ENCODE measurements at places on chromosomes 5 and 9.

DNA sequence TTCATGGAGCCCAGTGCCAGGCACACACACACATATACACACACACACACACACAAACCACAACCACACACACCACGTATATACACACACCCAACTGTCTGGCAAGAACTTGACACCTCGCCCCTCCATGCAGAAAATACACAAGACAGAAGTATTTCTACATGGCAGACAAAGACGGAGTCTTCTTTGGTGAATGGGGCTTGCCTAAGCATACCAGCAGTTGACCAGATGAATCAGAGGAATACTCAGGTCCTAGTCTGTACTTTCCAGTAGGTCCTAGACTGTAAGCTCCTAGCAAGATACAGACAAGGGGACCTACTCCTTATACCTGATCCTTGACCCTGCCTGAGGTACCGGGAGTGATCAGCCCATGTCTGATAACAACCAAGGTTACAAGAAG, 60.1 kb downstream of the SIL1 start:
- DNase-seq, result no peak

DNA sequence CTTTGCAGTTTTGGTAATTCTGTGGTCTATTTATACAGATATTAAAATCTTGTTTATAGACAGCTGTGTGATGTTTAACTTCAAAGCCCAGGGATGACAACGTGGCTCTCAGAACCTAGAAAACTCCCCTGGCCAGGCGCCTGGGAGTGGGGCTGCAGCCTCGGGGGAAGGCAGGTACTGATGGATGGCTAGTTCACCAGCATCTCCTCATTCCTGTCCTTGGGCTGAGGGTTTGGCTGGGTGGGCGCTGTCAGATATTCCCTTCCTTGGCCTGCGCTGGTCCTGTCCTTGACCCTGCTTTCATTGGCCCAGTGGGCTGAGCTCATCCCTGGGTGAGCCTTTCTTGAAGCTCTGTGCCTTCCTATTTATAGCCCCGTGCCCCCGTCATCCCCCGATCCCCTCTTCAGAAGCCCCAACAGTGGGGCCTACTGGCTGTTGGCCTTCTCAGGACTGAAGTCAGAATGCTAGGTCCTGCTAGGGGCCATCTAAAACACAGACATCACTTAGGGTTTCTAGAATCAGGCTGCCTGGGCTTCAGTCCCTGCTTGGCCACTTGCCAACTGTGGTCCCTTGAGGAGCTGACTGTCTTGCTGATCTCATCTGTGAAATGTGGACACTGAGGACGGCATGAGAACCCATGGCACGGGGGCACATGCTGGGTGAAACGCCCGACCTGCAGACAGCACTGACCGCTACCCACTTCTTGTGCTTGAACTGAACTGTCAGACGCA, 20.9 kb downstream of the SH3GLB2 start:
- no peak for DNase-seq

- DNase-seq, result no peak
Observed at GRCh38 chr5:127216143-127216542, 74.5 kb upstream of the MEGF10 start.

- DNase-seq, result no peak
Observed at GRCh38 chr9:79266986-79267385, 304.8 kb upstream of the TLE4 start.

DNA sequence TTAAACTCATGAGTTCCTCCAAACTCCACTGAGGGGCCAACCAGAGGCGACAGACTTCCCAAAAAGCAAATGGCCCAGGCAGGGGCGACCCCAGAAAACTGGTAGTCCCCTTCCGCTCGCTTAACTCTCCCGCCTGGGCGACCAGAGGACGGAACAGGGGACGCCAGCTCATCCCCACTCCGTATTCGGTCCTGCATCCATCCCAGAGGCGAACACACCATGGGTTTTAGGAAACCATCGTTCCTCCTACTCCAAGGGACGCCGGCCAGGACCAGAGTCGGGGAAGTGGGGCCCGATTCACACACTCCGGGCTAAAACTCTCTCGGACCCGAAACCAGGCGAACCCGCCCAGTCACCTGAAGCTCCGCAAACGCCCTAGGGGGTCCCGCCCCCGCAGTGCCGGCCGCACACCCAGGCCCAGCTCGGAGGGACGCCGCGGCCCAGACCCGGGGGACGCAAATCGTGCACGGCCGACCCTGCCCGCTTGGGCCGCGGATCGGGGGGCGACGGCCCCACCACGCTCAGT, 478 bp downstream of the TEX10 start:
- DNase-seq, result peak; percentile 65

DNA sequence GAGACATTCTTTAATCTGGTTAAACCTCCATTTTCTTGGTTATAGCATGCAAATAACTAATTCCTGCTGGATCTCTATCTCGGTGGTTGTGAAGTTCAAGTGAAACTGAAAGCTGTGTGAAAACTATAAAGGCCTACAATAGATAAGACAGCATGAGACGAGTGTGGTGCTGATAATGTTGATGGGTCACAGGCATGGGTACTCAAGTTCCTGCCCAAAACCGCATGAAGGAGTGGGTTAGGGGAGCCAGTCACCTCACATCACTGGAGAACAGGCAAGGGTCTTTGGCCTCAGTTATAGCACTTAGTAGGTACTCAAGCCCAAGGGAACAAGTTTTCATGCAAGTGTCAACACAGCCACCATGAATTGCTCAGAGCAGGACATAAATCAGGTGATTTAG, 16.7 kb downstream of the HMHB1 start:
- no peak for DNase-seq

- no peak for DNase-seq
Observed at GRCh38 chr9:36492865-36493264, 79.8 kb upstream of the MELK start.

GRCh38 chr5:759111-759751, 25.3 kb downstream of the ZDHHC11B start:
- DNase-seq, result peak; percentile 91

- no peak for DNase-seq
Observed at GRCh38 chr5:176379881-176380280, 8.5 kb downstream of the NOP16 start.

- DNase-seq, result peak; percentile 91
Observed at GRCh38 chr5:14142827-14143545, at the start of gene TRIO. TRIO (plus strand) TSS chr5:14143342; CDS start chr5:14143726, 384 bp downstream.

GRCh38 chr5:68382640-68383039, 167.1 kb downstream of the PIK3R1 start:
- DNase-seq, result no peak

DNA sequence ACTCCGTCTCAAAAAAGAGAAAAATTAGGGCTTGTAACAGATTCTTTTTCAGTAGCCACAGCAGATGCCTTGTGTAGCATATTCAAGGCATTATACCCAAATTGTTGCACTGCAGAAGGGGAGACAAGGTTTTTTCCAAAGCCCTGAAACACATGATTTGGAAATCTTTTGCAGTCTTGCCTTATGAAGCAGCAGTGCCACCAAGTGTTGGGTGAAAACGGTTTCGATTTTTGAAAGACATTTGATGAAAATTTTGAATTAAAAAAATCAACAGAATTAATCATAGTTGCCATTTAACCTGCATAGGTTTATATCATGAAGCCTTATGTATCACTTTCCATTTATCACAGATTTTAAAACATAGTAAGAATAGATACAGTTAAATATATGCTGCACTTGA, 479.5 kb downstream of the TAF11L14 start:
- DNase-seq, result no peak

DNA sequence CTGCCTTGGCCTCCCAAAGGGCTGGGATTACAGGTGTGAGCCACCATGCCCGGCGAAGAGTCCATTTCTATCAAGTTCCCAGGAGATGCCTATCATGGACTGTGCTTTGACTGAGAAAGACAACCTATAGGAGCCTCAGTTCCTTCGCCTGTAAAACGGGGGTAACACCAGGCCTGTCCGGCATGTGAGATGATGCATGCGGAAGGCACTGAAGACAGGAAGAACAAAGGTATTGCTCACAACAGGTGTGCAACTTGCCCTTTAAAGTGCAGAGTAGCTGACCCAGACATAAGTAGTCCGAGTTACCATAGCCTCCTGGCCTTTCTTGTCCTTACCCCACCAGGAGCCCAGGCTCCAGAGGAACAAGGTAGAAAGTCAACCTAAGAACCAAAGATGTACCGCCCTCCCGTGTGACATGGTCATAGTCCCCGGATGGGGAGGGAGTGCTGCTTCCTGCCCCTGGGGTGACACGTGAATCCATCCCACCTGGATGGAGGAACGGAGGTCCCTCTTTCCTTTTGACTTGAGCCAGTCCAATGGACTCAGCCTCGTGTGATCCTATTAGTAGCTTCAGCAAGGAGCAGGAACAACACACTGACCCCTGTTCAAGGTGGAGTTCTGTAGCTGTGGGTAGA, 60.3 kb downstream of the HSPA4 start:
- DNase-seq, result no peak

- no peak for DNase-seq
Observed at GRCh38 chr9:71490810-71491209, 277.5 kb downstream of the CEMIP2 start.

DNA sequence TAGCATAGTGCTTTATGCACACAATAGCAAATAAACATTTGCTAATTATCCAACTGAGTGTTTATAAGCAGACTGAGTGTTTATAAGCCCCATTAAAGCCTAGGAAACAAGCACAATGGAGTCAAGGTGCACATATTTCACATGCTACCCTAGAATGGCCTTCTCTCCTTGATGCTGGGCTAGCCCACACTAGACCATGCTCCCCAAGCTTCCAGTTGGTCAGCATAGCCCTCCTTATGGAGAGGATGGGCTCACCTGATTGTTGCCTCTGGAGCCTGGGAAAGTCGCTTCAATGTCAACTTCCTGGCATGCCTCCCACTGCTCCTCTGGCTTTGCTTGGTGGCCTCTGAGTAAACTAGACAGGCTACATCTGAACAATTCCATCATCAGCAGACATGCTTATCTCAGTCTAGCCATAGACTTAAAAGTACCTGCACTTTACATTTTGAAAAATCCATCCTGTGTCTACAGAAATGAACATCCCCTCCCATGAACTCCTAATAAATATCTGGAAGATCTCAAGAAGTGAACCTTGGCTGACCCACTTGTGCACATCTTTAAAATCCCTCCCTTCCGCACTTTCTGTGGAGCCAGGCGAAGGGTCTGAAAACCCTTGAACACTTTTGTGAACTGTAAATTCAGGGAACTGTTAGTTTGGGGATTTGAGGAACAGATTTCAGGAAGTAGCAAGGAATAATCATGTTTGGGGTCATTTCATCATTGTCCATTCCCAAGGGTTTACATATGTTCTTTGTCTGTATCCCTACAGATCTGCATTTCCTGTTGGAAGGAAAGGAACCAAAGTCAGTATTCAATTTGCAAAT, 486.6 kb downstream of the ARHGEF28 start:
- DNase-seq, result no peak

GRCh38 chr5:70440-70839, 21.5 kb upstream of the PLEKHG4B start:
- DNase-seq, result no peak

GRCh38 chr5:74673011-74673790, 11.8 kb upstream of the HEXB start:
- no peak for DNase-seq

GRCh38 chr5:131064669-131065371, 100.2 kb downstream of the HINT1 start:
- no peak for DNase-seq

- DNase-seq, result no peak
Observed at GRCh38 chr5:50325237-50325832, 115.8 kb downstream of the EMB start.

GRCh38 chr5:178361657-178362445, 129.2 kb upstream of the PHYKPL start:
- DNase-seq, result no peak

GRCh38 chr5:54443270-54443669, 12.2 kb upstream of the HSPB3 start:
- DNase-seq, result no peak

DNA sequence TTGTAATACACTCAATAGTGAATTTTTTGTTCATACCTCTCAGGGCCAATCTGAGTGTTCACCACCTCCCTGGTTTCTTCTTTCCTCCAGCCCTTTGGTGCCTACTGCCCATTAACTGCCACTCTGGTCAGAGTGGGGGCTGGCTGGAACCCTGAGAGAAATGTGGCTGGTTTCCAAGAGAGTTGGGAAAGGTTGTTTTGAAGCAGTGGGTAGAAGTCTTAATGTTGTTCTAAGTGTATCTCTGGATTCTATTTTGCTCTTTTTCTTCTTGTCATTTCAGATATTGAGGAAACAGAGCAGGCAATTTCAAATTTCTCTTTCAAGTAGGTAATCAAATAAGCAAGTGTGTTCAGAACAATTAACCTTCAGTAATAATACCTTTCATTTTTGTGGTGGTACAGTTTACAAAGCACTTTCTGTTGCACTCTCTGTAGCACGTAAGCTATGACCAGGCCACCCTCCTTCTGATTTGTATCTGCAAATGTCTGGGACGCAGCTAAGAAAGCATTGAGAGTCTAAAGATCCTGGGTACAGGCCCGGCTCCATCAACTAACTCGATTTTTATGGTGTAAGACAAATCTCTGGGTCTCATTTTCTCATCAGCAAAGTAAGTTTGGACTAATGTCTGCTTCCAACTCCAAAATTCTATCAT, 8.4 kb downstream of the SLC1A3 start:
- DNase-seq, result no peak

- no peak for DNase-seq
Observed at GRCh38 chr9:35073279-35073612, 821 bp upstream of the VCP start.

DNA sequence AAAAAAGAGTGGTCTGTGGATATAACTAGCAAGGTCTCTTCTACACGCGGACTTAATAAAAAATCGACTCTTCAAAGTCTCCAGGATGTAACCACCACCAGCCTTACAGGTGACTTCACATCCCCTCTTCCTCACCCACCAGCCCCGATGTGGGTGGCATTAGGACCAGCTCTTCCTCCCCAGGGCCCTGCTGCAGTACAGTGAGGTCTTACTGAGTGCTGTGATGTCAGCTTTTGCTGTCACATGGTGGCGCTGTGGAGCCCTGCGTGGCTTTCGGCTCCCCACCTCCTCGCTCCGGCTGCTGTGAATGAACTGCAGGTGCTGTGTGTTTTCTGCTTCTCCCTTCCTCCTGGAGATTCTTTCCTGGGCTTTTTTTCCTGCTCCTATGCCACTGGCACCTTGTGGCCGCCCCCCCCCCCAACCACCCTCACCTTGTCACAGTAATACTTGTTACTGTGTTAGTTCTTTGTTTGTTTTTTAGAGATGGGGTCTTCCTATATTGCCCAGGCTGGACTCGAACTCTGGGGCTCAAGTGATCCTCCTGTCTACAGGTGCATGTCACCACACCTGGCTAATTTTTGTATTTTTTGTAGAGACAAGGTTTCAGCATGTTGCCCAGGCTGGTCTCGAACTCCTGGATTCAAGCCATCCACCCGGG, 15.8 kb upstream of the RAPGEF1 start:
- DNase-seq, result peak; percentile 87

DNA sequence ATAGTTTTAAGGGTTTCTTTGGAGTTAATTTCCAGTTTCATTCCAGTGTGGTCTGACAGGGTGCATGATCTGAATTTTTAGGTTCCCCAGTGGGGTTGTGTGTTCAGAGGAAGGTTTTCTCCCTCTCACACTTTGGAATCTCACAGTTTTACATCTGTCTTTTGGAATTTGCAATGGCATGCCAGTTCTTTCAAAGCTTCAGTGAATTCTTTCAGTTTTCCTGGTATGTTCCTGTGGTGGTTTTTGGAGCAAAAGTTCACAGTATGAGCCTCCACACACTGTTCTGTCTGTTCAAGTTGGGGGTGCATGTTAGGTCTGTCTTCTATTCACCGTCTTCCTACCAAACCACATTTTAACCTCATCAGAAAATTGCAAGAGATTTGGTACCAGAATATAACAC, 624.2 kb downstream of the KCTD16 start:
- DNase-seq, result no peak

- DNase-seq, result no peak
Observed at GRCh38 chr5:93577854-93578812, 2.9 kb downstream of the NR2F1-AS1 start.
